ENCODE measurements at places on chromosomes 7 and 10.

DNA sequence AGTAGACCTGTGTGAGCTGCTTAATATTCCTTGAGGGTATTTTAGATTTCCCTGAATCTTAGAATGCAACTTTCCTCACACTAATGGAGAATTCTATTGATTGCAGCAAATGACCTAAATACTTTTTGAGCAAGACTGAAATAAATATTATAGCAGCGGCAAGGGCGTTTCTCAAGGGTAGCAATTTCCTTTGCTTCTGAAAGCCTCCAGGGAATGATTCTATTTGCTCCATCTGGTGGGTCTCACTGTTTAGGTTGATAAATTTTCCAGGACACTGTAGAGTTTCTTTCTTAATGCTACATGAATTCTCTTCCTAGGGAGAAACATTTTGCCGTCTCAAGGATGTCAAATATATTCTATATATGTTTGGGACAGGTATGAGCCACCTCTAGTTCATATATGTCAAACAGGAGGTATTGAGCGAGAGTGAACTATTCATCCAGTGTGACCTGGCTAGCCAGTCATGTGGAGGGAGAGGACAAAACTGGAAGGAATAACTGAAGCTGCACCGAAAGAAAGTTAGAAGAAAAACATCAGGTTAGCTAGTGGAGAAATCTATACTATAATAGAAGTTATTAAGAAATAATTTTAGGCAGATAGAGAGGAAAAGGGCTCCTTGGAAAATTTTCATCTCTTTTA is 57.9 kb upstream of the FZD8 start:
- no peak for DNase-seq

DNA sequence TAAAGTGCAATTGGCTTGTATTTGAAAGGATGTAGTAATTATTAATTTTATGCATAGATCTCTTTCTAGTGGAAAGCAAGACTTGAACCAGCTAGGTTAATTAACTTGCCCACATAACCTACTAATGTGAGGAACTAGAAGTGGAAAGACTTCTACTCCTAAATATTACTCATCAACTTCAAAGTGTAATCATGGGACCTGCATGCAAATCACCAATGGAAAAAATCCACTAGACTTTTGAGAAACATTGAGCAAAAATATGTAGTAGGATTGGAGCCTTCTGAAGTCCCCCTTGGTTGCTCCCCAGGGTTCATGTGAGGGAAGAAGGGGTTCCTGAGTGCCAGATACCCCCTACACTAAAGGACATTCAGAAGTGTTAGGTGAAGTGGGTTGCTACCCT is 240.2 kb downstream of the PTEN start:
- DNase-seq = no peak

DNA sequence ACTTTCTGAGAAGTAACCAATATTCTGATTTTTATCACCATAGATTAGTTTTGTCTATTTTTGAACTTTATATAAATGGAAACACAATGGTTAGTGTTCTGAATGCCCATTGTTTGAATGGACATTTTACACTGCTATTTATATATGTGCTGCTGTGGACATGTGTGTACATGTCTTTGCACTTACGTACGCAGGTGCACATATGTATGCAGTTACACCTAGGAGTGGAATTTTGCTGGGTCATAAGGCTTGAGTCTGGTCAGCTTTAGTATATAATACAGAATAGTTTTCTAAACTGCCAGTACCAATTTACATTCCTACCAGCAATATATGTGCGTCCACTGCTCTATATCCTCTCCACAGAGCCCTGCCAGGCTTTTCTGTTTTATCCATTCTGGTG is 24.5 kb upstream of the ZEB1 start:
- no peak for DNase-seq

- no peak for DNase-seq
Observed at GRCh38 chr7:25727876-25728275, 424.1 kb upstream of the NFE2L3 start.

GRCh38 chr10:129934196-129934925 is 29.7 kb downstream of the EBF3 start:
- no peak for DNase-seq

DNA sequence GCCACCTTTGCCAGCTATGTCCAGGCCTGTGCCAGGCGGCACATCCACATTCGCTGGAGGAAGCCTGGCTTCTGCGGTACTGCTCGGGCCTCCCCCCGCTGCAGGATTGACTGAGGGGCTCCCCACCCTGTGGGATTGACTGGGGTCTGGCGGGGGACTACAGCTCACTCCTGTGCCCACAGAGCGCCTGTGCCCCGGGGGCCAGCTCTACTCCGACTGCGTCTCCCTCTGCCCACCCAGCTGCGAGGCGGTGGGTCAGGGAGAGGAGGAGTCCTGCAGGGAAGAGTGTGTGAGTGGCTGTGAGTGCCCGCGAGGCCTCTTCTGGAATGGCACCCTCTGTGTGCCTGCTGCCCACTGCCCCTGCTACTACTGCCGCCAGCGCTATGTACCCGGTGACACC is 6.7 kb upstream of the ZNF467 start:
- no peak for DNase-seq

GRCh38 chr10:48670978-48671913 is 13.4 kb upstream of the WDFY4 start:
- no peak for DNase-seq

- DNase-seq = peak; percentile 88
Observed at GRCh38 chr10:116741391-116742351, 695 bp downstream of the HSPA12A start.

DNA sequence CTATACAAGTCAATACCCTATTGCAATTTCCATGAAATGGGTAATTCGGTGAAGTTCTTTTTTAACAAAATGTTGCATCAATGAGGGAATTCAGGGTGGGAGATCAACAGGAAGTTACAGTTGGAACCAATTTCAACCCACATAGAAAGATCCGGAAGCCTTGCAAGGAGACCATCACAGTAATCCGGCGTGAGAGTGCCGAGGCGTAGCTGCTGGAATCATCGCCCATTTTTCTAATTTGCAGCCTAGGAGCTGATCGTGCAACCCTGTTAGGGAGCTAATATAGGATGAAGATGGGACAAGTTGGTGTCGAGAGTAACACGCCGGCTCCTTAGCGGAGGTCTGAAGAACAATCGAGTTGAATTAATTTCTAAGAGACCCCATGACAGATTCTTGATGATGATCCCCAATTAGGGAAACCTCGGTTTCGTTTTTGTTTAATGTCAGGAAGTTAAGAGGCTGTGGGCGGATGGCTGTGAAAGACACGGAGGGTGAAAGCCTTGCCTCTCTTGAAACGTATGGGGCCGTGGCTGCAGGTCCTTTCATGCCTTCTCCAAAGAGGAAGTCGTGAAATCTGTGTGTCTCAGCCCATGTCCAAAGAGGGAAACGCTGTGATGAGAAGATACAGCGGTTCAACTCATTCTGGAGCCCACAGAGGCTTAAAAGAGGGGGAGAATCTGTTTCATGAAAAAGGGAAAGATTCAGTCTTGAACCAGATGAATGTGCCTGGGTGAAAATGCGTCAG is 51.2 kb upstream of the CARD11 start:
- DNase-seq = no peak

- no peak for DNase-seq
Observed at GRCh38 chr7:114294036-114294435, 120.6 kb upstream of the FOXP2 start.

GRCh38 chr10:97020452-97021400 is 165.0 kb downstream of the SLIT1 start:
- no peak for DNase-seq

DNA sequence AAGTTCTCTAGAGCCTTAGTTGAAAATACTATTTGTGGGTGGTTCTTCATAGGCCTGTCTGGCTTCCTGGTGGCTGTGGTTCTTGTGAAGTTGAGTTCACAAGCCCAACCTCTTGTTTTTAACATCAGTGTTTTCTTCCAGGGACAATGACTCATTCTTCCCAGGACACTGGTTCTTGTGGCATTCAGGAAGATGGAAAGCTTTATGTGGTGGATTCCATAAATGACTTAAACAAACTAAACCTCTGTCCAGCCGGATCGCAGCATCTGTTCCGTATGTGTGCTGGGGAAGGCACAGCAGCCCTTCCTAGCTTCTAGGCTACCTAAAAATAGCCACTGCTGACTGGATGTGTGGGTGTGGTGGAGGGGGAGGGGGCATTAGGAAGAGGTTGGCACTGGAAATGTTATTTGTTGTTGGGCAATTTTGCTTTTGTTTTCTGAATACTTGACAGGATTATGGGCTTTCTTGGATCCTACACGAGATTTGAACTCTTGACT is 3.9 kb downstream of the LSMEM1 start:
- no peak for DNase-seq

GRCh38 chr10:124959564-124959963 is 17.6 kb downstream of the ZRANB1 start:
- DNase-seq = no peak

GRCh38 chr7:115052706-115053105 is 130.8 kb downstream of the MDFIC start:
- DNase-seq = no peak

GRCh38 chr7:106619213-106619612 is 41.7 kb downstream of the CCDC71L start:
- DNase-seq = no peak

DNA sequence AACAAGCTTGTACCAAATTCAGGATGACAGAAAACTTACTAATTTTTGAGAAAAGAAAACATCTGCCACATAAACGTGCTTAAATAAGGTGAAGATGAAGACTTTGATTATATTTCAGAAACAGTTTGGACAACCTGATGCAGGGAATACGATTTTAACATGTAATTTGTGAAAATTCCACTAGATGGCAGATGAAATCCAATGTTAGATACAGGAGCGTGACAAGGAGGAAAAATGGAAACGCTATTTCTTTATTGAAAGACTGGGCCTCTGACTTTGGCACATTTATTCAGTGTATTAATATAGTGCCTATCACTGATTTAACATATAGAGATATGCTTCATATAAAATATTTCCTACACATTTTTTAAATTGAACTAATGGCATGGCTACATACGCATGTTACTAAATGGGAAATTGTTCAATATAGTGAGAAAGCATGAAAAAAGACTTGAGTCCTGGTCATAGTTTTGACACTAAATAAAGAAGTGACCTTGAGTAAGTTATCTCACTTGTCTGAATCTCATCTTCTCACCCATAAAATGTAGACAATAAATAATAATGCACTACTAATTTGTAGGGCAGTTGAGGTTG is 60.7 kb downstream of the CD36 start:
- no peak for DNase-seq

DNA sequence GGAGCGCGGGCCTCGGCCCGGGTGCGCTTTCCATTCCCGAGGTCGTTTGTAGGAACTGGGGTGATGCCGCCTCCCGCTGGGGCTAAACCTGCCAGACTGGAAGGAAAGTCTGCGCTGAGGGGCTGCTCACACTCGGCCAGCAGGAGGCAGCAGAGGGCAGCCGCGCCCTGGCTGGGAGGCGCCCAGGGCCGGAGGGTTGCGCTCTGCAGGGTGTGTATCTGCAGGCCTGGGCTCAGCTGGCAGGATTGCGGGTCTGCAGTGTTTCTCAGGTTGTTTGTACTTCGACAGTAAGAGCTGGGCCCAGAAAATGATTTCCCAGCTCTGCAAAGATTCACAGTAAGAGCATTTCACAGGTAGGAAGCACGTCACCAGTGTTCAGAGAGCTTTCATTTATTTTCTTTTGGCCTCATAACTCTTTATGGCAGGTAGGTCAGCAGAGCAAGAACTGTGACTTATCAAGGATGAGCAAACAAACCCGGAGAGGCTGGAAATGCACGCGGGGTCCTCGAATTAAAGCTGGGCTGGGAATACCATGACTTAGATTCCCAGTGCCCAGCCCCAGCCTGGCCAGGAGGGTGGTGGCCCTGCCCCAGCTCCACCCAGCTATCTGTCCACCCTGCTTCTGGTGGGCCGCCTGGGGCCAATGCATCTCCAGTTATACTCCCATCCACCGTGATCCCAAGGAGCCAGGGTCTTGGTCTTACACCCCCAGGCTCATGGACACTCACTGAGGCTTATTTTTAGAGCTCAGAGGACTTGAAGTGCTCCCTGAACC is 15.2 kb upstream of the PPP2R2D start:
- DNase-seq = peak; percentile 54

GRCh38 chr7:66950311-66950710 is 29.3 kb downstream of the TMEM248 start:
- DNase-seq = no peak

DNA sequence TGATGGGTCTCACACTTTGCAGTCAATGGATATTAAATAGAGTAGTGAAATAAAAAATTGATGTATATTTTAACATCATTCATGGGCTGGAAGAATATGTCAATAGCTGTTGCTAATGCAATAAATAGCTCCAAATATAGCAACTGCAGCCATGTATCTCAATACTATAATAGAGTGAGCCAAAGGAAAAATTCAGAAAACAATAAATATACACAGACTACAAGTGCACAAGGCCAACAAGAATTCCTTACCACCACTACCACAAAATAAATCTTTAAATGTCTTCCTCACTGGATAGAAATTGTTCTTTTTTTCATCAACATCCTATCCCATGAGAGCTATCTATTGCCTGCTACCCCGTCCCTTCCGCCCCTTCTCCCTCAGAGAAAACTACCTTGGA is 113.1 kb upstream of the TRIM24 start:
- no peak for DNase-seq

DNA sequence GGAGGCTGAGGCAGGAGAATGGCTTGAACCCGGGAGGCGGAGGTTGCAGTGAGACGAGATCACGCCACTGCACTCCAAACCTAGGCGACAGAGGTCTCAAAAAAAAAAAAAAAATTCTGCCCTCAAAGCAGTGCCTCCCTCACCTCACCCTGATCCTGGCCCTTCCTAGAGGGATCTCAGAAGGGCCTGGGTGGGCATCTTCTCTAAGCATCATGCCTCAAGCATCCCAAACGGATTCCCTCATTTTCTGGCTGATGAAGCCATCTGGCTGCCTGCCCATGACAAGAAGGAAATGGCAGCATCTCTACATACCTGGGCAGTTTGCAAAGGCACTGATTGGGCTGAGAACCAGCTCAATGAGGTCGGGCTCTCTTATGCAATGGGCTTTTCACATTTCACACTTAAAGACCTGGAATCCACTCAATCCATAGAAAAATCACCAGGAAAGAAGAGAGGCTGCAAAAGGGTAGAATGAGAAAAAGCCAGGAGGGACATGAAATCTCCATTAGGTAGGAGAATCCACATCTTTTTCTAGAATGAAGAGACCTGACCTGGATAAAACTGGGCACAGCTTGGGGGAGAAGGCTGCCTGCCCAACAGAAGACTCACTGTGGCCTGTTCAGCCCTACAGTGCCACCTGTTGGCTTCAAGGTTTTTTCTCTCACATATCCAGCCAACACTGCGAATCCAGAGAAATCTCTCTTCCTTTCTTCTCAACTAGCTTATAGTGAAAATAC is 48.1 kb downstream of the PDLIM1 start:
- peak; percentile 52 for DNase-seq
